ENCODE measurements at places on chromosomes 4 and X.

- no peak for DNase-seq
These were observed 1.5 kb downstream of the ETFDH start for GRCh38 chr4:158673633-158674032.

DNA sequence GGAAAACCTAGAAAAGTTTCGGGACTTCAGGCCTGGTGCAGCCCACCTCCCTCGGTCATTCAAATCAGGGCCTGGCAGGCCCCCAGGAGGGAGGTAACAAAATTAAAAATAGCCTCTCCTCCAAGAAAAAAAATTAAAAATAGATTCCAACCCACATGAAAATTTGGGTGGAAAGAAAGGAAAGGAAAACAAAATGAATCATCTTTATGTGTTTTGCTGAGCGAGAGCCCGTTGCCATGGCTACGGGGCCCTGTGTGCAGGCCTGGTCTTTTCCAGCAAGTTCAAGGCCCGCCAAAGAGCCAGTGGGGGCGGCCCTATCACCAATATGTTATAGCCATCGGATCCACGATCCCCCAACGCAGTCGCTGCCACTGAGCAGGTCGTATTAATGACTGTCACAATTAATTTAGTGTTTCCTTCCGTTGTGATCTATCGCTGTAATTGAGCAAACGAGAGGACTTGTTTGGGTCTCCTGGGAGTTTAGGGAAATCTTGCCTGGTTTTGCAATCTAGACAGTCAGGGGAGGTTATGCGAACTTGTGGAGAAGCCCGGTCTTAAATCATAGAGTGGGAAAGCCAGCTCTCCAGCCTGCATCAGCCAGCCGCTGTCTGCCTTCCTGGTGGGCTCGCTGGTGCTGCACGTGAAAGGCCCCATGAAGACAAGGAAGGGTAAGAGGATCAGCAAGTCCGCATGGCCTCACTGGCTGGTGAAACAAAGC, 452.4 kb downstream of the BCOR start:
- peak; percentile 65 for DNase-seq

- DNase-seq: no peak
These were observed 7.5 kb downstream of the PF4 start for GRCh38 chr4:73974352-73974751.

DNA sequence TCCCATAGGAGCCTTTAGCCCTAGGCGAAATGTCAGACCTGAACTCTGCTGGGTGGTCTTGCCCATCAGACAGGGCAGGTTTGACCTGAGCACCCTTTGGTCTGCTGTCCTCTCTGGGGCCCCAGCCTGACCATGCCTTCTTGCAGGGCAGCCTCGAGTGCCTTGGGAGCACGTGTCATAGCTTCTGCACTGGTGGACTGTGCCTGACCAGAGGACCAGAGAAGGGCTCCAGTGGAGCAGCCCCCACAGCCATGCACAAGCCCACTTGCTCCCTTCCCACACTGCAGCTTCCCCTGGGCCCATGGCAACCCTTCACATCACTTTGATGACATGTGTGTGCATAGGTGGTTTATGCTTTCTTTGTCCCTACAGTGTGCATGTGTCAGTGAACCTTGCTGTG, 394.0 kb downstream of the TEX13C start:
- DNase-seq: no peak

DNA sequence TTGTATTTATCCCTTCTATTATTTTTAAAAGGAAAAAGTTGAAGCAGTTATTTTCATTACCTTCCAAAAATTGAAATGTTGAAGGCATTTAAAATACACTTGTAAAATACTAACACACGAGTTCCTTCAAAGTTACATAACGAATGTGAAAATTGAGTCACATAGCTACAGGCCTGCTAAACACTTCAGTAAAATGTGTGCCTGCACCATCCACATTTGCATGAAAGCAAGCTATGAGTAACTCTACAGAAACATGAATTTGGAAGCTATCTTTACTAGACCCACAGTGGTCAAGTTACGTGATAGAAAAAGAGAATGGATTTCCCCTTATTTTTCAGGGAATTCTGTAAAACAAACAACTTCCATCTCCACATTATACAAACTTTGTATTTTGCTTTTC, 1148.8 kb upstream of the PCDH7 start:
- DNase-seq: no peak

- no peak for DNase-seq
These were observed 2.4 kb downstream of the GLRA3 start for GRCh38 chr4:174826660-174827059.

- no peak for DNase-seq
These were observed 15.5 kb downstream of the PRRG1 start for GRCh38 chrX:37364666-37365065.

- no peak for DNase-seq
These were observed 131.9 kb downstream of the TBC1D19 start for GRCh38 chr4:26715636-26716242.

- no peak for DNase-seq
These were observed 940.3 kb upstream of the LCORL start for GRCh38 chr4:18961879-18962278.

DNA sequence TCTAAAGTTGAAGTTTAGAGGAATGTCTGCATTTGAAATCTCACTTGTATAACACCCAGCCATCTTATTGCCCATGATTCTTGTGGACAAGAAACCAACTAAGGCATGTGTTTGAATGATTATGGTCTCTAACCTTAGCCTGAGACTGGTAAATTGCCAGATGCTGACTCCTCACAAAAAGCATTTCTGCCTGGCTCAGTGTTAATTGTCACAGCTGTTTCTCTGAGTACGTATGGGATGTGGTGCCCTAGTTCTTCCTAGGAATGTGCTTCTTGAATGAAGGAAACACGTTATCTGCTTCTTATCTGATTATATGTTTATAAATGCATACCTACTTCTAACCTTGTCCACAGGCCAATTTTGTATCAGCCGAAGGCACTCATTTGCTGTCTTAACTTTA, 63.1 kb upstream of the NDP start:
- DNase-seq: no peak

DNA sequence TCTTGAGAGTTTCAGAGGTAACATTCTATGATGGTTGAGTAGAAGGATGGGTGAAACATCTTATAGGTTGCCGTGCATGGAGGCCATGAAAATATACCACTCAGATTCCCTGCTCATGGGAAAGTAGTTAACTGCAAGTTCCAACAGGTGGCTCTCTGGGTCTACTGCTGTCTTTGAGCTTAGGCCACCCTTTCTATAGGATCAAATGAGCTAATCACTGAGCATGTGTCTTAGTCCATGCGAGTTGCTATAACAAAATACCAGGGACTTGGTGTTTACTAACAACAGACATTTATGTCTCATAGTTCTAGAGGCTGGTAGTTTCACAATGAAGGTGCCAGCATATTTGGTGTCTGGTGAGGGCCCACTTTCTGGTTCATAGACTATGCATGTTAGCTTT, 144.8 kb upstream of the UNC5C start:
- DNase-seq: no peak

DNA sequence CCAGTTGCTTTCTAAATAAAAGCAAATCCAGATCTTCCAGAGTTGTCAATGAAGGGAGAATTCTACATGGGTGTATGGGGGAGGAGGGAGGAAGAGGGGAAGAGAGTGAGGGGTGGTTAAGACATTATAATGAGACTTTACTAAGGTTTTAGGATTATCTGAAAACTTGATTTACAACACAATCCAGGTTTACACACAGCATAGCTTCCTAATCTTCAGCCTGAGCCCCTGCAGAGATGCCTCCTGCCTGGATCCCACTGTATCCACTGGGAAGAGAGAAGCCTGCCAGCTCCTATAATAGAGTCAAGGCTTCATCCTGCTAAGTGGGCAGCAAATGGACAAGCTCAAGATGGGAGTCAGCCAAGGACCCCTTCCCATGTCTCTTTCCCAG, 85.6 kb upstream of the KIT start:
- no peak for DNase-seq

DNA sequence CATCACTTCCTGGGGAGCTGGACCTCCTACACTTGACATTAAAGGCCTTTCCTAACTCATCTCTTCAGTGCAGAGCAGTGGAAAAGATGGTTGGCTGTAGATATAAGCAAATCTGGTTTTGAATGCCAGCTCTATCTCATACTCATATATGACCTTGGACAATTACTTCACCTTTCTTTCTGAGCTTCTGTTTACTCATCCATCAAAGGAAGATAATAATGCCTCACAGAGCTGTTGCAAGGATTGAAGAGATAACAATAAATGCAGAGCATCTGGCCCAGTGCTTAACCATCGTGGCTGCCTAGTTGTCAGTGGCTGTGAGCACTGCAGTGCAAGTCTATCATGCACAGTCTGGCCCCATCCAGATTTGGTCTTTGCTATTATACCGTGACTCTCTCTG, 148.1 kb upstream of the EOLA2 start:
- DNase-seq: no peak

DNA sequence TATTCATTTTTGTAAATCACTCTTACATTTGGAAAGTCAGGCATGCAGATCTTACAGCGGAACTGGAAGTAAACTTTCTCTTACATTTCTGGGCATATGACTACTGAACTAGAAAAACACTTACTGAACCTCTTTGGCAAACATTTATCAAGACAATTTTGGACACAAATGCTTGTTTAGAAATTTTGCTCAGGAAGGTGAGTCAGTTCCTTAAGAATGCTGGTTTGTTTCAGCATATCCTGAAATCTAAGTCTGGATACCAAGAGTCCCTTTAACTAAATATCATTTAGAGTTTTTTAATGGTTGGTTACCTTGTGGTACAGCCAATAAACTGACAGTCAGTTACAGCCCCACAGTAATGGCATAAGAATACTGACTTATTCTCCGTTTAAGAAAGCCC, 15.0 kb downstream of the SHISA3 start:
- DNase-seq: no peak

- no peak for DNase-seq
These were observed 25.3 kb downstream of the ADD1 start for GRCh38 chr4:2868877-2869487.

DNA sequence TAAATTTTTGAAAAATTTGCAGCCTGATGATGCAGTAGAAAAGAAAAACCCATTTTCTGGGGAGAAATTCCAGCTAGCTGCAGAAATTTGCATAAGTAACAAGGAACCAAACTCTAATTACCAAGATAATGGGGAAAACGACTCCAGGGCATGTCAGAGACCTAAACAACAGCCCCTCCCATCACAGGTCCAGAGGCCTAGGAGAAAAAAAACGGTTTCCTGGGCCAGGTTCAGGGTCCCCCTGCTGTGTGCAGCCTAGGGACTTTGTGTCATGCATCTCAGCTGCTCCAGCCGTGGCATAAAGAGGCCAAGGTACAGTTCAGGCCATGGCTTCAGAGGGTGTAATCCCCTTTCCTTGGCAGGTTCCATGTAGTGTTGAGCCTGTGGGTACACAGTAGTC, 733.7 kb upstream of the CT83 start:
- no peak for DNase-seq

GRCh38 chr4:153151535-153152455, 52.4 kb upstream of the TRIM2 start:
- DNase-seq: peak; percentile 75

- DNase-seq: no peak
These were observed 15.9 kb upstream of the RAB9A start for GRCh38 chrX:13673016-13673415.
